ENCODE measurements at places on chromosomes 11 and 22.

GRCh38 chr22:37599153-37599552, 9.5 kb upstream of the GGA1 start:
- DNase-seq: no peak

GRCh38 chr11:101668236-101668635, 84.4 kb upstream of the TRPC6 start:
- no peak for DNase-seq

- no peak for DNase-seq
These were observed 27.4 kb downstream of the ZNF214 start for GRCh38 chr11:6992457-6993417.

- no peak for DNase-seq
These were observed 192.9 kb downstream of the INSC start for GRCh38 chr11:15307619-15308024.

DNA sequence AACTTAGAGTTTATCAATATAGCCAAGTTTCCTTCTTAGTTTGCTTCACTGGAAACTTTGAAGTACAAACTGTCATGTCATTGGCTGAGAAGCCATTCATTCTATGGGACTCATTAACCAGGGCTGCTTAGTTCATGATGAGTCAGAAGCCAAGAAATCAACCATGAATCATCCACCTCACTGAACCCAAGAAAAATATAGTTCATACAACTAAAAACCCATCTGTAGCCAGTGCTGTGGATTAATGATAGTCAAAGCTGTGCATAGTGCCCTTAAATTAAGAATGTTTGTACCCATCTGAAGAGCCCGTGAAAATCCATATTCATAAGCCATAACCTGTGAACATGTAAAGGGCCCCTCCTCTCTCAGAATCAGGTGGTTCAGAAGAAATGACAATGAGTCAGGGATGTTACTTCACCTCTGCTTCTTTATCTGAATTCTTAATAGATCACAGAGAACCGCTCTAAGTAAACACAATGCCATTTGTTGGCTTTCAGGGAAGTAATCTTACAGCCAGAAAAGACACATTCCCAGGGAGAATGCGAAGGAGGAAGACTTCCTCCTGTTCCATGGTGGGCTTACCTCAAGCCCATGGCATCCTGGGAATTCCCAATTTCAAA, 25.4 kb downstream of the MMP20 start:
- DNase-seq: no peak

DNA sequence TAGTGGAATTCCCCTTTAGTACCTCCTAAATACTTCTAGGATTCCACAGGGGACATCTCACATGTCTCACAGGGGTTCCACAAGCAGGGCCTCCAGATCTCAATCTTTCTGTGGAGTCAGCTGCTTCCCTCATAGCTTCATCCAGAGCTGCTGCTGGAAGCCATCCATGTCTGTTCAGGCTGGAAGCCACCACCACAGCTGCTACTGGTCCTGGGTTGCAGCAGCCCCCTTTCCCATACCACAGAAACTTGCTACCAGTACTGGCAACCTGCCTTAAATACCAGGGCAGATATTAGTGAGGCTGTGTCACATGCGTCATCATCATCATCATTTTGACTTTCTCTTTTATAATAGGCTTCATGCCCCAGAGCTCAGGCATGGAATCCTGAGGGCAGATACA, 242.7 kb upstream of the NCAM1 start:
- DNase-seq: no peak

DNA sequence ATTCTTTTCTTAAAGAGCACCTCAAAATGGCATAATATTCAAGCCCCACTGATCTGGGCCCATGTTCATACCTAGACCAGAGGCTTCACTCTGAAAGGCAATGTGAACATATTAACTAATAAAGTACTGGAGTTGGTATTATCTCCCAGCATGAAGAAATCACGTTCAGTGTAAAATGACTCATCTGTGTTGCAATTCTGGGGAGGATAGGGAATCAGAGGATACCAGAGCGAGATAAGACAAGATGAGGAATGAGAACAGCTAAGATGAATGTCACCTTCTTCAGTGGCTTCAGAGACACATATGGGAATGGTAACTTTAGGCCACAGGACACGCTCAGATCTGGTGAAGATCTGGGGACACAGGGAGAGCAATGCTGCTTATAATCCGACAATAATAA, 121.1 kb downstream of the NTM start:
- DNase-seq: no peak

DNA sequence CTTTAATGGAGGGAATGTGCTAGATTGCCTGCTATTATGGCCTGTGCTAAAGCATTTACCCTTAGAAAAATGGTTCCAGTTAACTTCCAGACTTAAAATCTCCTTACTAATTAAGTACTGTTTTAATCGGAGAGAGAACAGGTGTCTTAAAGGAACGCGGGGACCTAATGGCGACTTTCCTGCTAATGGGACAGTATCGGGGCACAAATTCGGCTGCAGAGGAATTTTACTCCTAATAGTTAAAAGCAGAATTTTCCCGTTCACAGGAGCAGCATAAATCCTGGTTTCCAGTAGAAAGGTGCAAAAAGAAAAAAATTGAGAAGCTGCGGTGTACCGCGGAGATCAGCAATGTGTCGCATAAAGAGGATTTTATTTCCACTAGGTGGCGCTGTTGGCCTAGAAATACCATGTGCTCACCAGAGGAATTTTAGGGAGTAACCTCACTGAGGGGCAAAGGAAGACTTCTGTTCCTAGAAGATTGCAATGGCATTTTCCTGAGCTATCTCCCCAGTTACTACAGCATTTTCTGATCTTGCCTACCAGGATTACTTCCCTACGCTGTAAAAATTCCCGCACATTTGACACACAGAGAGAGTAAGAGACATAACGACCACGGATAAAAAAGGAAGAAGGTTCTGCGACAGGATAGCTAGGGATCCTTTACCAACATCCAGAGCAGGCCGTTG, 44.5 kb downstream of the ZNF280B start:
- peak; percentile 32 for DNase-seq

DNA sequence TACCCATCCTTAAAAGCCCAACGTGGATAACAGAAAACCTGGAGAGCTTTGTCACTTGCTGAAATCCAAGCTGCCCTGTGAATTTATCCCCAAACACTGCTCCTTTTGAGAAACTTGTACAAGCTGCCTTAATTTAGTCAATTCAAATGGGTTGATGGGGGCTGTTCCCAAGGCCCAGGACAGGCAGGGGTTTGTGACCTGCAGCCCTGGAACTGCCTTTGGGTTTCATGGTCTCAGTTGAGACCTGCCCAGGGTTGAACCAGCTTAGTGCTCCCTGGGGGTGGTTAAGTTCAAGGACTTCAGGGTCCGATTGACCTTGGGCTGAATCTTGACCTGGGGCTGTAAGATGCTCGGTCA, 112.1 kb upstream of the OR4B1 start:
- DNase-seq: no peak

DNA sequence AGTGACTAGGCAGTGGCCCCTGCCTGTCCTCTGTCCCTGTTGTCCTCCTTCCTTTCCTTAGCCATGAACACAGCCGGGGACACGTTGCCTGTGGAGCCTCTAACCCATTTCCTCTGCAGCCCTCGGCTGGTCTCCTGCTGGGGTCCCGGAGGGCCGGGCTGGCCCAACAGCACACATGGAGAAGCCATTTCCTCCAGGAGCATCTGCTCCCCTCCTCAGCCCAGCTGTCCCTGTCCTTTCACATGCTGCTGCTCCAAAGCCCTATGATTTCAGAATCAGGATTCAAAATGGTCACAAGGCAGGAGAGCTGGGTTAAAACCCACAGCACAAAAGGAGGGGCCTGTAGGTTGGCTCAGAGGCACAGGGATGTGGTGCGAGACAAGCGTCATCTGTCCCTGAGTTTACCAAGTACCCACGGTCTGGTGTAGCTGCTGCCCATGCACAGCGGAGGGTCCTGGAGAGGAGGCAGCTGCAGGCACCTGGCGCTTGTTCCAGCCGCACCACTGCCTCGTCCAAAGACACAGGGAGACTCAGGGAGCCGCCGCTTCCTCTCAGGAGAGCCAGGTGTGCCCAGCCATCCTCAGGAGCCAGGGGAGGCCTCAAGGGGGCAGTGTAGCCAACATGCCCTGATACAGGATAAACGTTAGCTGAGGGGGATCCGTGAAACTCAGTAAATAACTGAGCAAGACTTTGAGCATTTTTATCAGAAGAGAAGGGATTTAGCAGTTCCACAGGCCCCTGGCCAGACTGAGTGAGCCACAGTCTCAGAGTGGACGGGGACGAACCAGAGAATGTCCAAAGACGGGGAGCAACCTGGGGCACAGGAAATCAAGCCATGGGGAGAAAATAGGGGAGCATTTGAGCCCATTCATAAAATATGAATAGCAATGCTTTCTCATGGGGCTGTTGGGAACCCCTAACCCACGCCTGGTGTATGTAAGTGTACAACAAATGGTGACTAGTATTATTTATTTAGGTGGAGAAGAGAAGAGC, 3.9 kb upstream of the VSIG10L2 start:
- peak; percentile 54 for DNase-seq

DNA sequence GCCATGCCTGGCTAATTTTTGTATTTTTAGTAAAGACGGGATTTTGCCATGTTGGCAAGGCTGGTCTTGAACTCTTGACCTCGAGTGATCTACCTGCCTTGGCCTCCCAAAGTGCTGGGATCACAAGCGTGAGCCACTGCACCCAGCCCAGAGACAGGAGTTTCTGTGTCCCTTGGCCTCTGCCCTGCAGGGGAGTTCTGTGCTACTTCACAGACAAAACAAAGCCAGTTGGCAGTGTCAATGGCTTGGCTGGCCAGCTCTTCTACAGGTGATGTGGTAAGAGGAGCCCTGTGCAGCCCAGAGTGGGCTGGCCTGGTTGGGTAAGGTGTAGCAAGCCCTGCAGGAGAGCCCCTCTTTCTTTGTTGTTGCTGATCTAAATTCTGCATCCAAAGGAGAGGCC, 60.5 kb upstream of the SHISAL1 start:
- no peak for DNase-seq

DNA sequence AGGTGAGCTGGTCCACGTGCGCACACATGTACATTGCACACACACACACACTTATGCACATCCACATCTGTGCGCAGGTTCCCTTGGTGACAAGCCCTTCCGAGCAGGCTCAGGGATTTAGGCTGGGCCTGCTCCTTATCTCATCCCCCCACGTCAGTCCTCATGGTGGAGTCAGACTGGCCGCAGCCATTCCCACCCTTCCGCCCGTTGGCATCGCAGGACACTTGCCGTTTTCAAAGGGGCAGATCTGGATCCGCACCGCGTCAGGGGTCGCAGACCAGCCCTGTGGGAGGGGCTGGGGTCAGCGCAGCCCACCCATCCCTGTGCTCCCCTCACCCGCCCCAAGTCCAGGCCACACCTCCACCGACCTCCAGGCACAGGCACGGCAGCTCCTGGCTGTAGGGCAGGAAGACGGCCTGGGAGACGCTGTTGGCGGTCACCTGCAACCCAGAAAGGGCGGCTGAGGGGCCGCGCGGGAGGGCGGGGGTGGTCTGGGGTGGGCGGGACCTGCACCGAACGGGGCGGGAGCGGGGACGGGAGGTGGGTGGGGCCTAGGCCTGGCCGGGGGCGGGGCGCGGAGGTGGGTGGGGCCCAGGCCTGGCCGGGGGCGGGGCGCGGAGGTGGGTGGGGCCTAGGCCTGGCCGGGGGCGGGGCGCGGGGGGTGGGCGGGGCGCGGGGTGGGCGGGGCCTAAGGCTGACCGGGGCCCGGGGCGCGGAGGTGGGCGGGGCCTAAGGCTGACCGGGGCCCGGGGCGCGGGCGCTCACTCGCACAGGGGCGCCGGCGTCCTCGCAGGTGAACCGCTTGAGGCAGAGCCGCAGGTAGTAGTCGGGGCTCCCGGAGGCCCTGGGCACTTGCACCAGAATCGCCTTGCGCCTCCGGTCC, 13.3 kb downstream of the IL17REL start:
- no peak for DNase-seq

DNA sequence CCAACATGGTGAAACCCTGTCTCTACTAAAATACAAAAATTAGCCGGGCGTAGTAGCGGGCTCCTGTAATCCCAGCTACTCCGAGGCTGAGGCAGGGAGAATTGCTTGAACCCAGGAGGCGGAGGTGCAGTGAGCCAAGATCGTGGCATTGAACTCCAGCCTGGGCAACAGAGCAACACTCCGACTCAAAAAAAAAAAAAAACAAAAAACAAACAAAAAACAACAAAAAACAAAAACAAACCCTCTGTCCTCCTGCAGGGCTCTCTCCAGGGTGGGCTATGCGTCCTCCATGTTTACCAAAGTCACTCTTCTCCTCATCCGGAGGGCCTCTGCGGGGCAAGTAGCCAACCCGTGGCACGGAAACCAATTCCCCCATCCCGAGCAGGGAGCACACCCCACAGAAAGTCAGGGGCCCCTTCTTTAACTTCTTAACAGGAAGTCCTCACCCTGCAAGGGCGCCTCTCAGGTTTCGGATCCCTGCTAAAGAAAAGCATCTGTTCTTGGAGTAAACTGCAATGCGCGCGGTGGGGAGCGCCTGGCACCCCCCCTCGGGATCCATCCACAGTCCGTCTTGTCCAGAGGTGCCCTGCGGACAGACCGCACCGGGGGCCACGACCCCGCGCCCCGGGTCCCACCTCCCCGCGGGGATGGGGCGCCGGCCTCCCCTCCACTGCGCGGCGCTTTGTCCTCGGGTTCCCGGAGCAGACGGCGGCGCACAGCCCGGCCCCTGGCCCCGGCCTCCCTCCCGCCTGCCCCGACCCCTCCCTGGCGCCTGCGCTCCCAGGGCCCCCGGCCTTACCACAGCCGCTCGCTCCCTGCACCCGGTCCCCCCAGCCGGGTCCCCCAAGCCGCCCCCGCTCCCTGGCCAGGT, 712 bp downstream of the CERK start:
- peak; percentile 41 for DNase-seq

DNA sequence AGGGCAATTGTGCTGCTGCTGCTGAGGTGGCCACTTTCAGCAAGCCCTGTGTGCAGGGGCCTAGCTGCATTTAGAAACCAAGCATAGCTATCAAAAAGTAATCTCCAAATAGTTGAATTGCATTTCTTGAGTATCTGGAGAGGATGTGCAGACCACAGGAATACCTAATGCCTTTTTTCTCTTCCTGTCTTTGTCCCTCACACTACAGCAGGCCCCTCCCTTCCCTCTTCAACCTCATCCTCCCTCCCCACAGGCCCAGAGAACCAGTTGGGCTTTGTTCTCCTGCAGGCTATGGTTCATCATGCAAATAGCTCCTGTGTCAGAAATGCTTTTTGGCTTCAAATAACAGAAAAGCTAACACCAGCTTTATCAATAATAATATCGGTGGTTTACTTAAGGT, 47.7 kb downstream of the DKK3 start:
- DNase-seq: no peak

GRCh38 chr11:47270331-47271271, 668 bp downstream of the MADD start:
- no peak for DNase-seq

GRCh38 chr11:13942971-13943381, 19.5 kb upstream of the SPON1 start:
- DNase-seq: no peak

DNA sequence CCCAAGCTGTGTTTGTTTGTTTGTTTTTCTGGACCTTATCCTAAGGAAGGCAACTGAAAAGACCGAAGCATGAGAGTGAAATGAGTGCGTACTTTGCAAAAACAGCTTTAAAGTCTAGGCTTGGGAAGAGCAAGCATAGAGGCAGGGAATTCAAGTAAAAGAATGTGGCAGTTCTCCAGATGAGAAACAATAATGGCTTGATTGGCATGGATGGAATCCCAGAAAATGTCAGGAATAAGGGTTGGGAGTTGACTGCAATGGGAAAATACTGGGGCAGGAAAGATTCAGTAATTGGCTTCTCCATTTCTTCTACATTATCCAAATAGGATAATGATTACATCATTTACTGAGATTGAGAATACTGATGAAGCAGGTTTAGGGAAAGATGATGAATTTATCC, 17.5 kb downstream of the SAAL1 start:
- no peak for DNase-seq

GRCh38 chr22:33829546-33830280, 90.6 kb downstream of the LARGE1 start:
- no peak for DNase-seq

GRCh38 chr11:128891913-128892398, 800 bp downstream of the KCNJ5 start:
- DNase-seq: no peak

Data from activated naive CD4-positive, alpha-beta T cell treated with anti-CD3 and anti-CD28 coated beads, Interleukin-2, amount 50 U/mL, for 16 hours (primary cell).